Breast epithelium (tissue), 4 donors: ENCODE measurements at places on chromosomes 11 and 22. TPM values are rescaled to one million over a fixed set of nuclear protein-coding genes. Genes with fewer than 3 reads are reported as not detected.

The KRTAP5-7 gene
- total RNA-seq: not detected

The KIRREL3 gene
- not detected for total RNA-seq

The RELA gene
- 46.2 TPM for total RNA-seq

The SAA4 gene
- total RNA-seq: 5.6 TPM

The FGF19 gene
- total RNA-seq: not detected

The ASPHD2 gene
- total RNA-seq: 1.3 TPM

The KDM4D gene
- 0.96 TPM for total RNA-seq

The SLC25A1 gene
- 140 TPM for total RNA-seq

The TBX1 gene
- 0.96 TPM for total RNA-seq

The BIK gene
- total RNA-seq: 25.0 TPM

The DEUP1 gene
- not detected for total RNA-seq

The TRIM51G gene
- not detected for total RNA-seq

The APOL3 gene
- 46.5 TPM for total RNA-seq

The KRTAP5-8 gene
- 0.32 TPM for total RNA-seq
